ENCODE measurements at places on chromosomes 5 and 9. TPM values are rescaled to one million over a fixed set of nuclear protein-coding genes. Genes with fewer than 3 reads are reported as not detected.

NR2F1 gene
- 14.8 TPM for total RNA-seq

WDR38 gene
- total RNA-seq, result not detected

PCBD2 gene
- total RNA-seq, result 5.6 TPM

KLF9 gene
- total RNA-seq, result 6.3 TPM

IFNA14 gene
- total RNA-seq, result not detected

ACSL6 gene
- total RNA-seq, result not detected

SHC3 gene
- total RNA-seq, result 4.1 TPM

TAF11L10 gene
- not detected for total RNA-seq

STOM gene
- 21.1 TPM for total RNA-seq

SLC34A1 gene
- total RNA-seq, result not detected

SNCAIP gene
- total RNA-seq, result 1.1 TPM

CDKN2B gene
- 25.9 TPM for total RNA-seq

Measured in epithelial cell of proximal tubule (primary cell).